ENCODE measurements at places on chromosomes 6 and 20.
A peak's percentile ranks its signal among the peaks of the same experiment; 100 is the strongest.

DNA sequence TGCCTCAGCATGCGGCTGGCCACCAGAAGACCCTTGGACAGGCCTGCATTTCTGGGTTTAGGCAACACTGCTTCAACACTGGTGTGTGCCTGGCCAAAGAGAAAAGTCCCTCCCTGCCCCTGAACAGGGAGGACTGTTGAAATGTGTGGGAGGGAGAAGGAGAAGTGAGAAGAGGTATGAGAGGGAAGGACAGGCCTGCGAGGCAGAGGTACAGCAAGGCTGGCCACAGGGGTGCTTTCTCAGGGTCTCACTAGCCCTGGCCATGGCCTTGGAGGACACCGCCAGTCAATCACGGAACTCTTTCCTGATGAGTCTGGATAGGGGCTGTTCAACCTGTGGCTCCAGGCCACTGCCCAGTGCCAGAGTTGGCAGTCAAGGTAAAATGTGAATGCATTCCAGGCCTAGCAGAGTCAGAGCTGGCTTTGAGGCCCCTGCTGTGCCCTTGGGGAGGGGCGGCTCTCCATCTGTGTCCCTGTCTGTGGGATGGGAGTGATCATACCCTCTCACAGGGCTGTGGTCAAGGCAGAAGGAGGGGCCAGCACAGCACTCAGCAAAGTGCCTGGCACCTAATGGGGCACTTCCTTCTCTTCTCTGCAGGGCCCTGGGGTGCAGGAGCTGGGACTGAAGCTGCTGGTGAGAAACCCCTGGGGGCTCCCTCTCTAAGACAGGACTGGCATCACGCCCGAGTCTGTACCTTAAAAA lies 43.2 kb upstream of the CDH22 start:
- no peak for DNase-seq

- DNase-seq = no peak
Measured at GRCh38 chr6:11492464-11493290, 44.9 kb upstream of the TMEM170B start.

DNA sequence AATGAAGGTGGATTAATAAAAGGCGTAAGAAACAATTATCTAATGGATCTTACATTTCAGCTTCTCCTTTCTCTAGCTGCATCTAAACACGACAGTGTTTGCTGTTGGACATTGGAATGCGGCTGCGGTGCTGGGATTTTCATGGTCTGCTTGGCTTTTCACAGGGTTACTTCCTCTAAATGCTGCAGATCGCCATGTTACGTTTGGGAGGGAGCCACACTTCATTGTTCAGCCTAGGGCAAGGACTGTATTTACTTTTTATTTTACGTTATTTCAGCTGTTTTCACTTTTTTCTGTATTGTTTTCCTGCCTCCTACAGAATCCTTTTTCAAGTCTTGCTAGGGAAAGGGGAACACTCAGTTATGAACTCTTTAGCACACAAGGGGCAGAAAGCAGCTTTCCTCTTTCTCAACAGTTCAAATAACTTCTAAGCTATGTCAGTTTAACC lies 97.9 kb upstream of the MTHFD1L start:
- DNase-seq = no peak

DNA sequence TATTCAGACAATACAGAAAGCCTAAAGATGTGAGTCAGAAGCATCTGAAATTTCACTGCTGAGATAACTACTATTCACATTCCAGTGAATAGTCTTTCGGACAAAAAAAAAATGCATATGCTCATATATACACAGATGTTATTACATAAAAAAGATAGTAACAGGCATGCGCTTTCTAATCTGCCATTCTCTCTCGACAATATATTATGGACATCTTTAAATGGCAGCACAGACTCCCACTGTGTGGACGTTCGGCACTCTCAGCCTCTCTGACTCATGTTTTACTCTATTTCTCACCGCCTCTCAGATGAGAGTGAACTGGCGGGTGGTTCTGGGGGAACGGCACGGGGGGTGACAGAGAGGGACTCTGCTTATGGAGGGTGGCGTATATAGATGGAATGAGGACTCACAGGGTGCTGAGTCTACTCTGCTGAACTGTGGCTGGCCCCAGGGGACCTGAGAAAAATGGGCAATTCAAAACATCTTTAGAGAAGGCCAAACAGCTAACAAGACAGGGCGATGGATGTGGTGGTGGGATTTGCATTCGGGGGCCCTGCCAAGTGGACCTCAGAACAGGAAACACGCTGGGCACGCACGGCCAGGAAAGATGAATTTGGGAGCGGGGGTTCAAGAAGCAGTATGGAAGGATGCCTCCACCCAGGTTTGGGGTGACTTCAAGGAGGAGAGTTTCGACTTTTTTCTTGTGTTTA lies 68.9 kb downstream of the MDGA1 start:
- no peak for DNase-seq

- no peak for DNase-seq
Measured at GRCh38 chr6:161212902-161213301, 61.0 kb downstream of the AGPAT4 start.

DNA sequence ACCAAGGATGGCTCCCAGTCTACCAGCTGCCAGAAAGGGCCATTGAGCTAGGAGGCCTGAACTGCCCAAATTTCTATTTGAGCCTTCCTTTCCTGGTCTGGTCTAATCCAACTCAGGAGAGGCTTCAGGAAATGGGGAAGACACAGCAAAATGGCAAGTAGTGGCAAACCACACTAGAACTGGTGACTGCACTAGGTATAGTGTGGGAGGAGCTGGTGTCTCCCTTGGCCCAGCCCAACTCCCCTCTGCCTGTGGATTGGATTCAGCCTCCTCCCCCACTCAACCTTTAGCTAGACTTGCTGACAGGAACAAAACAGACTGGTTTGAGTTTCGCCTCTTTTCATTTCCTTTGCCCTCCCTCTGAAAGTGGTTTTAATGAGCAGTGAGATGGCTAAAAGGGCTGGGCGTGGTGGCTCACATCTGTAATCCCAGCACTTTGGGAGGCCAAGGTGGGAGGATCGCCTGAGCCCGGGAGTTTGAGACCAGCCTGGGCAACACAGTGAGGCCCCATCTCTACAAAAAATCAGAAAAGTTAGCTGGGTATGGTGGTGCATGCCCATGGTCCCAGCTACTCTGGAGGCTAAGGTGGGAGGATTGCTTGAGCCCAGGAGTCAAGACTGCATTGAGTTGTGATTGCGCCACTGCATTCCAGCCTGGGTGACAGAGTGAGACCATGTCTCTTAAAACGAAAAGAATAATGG lies 17.5 kb downstream of the MRPS18A start:
- no peak for DNase-seq

DNA sequence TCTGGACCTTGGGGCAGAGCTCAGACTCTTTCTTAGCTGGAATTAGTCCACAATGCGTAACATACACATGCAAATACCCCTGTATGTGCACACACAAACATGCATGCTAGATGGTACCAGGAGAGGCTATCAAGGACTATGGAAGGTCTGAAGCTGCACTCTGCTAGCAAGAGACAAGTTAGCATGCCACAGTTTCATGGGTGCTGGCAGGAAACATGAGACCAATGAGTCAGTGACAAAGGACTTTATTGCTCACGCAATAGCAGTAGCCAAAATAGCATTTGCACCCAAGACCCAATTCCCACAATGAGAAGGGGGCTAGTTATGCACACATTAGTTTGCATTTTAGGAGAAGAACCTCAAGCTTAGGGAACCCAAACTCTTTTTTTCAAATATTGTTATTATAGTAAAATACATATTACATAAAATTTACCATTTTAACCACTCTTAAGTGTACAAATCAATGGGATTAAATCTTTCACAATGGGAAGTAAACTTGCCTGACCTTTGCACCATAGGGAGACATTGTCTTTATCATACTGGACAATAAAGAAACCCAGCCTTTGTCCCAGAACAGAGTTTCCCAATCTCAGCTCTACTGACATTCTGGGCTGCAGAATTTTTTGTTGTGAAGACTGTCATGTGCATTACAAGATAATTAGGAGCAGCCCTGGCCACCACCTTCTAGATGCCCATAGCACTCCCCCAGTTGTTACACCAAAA lies 69.1 kb downstream of the NRSN1 start:
- DNase-seq = no peak

DNA sequence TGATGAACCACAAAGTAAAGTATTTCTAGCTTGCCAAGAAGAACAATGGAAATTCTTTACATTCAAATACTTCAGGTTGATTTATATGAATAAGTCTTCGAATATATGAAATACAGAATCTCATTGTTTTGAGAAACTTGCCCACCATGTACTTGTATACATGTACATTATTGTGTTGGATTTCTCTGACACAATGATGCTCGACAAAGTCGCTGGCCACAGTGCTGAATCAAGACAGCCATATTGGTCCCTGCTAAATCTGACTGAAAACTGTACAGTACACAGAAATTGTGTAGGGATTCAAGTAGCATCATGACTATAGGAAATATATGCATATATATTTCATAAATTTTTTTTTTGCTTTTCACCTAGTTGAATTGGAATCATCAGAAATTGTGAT lies 13.1 kb upstream of the LIN28B start:
- DNase-seq = no peak

GRCh38 chr6:166007349-166008263 lies 160.0 kb downstream of the TBXT start:
- no peak for DNase-seq

DNA sequence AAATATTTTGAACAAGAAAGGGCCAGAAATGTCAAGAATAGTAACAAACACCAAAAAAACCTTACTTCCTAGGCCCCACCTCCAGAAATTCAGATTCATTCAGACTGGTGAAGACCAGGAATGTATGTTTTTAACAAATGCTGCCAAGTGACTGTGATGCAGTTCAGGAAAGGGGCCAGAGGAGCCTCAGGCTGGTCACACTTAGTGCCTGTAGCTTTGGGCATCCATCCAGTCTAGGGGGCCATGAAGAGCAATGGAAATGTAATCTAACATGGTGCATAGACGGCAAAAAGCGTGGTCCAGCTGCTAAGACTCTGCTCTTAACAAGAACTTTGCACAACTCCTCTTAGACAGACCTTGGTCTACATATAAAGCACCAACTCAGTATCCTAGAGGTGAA lies 7.1 kb downstream of the GJA1 start:
- no peak for DNase-seq

DNA sequence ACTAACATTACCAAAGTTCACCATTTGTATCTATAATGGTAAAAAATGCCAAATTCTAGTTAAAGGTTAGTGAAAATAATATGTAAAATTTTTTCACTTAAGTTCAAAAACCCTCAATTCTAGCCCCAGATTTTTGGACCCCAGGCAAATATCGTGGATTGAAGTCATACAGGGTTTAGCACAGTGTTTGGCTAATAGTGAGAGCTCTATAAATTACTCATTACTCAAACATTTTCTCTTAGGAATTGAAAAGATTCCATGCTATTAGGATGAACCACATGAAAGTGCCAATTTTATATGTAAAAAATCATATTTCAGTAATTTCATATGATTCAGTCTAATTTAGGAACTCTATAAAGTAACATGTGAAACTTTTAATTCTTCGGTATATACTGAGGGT lies 170.3 kb upstream of the PREP start:
- no peak for DNase-seq

- DNase-seq = no peak
Measured at GRCh38 chr6:6579281-6579680, 9.2 kb upstream of the LY86 start.

DNA sequence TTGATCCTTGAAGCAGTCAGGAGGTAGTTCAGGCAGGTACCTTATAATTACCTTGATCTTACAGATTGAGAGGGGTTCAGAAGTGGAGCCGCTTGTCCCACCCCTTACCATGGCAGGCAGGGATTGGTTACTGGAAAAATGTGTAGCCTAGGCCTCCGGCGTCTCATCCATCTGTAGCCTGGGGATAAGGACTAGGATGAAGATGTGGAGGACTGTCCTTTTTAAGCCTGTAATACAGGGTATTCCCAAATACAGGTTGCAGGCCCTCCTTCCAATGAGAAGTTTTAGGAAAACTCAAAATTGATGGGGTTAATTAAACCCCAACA lies 2.8 kb downstream of the HMGA1 start:
- no peak for DNase-seq

DNA sequence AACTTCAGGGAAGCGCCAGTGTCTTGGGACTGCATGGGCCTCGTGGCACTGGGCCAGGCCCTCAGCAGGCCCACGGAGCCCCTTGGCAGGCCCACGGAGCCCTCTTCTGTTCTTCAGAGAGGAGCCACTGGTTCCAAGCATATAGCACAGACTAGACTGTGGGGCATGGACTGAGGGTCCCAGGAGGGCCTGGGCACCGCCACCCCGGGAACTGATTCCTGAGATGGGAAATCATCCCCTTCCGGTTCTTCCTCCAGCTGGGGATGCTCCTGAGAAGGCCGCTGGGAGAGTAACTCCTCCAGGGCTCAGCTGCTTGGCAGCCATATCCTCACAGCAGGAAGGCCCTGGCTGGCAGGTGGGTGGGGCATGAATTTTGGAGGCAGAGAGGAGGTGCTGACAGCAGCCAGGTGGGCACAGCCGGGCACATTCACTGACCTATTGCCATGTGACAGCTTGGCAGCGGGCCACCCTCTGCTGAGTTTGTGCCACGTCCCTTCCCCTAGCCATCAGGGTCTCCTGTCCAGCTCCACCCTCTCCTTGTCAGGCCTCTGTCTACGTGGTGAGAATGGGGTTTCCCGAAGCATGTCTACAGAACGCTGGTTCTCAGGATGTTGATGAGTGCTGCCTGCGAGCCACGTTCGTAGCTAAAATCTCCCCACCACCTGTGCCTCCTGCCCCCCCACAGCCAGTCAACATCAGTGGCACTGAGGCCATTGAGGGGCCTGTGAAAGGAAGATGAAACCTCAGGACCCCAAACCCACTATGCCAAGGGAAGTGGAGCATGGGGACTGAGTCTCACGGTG lies 152.1 kb downstream of the TAF4 start:
- no peak for DNase-seq

- no peak for DNase-seq
Measured at GRCh38 chr6:56730663-56731529, 88.2 kb upstream of the DST start.

DNA sequence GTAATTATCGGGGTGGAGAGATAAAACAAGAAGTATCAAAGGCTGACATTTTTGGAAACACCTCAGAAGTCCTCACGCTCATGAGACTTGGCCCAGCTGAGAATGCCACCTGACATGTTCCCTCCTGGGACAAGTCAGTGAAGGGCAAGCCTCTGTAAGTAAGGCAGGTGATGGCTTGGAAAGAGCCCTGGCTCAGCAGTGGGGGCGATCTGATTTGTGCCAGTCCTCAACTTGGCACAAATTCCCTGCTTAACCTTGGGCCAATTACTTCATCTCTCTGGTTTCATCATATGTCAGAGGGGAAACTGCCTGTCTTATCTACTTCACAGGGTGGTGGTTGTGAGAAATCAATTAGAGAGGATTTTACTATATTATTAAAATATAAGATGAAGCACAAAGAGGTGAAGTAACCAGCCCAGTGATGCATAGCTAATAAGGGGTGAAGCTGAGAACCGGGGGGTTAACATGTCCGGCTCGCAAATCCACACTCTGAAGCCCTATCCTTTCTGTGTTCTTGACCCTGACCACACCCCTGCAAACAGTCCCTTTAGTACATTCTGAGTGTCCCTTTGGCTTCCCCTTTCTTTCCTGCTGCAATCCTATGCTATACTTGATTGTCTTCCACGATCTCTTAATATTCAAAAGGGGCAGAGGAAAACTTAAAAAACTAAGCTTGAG lies 8.8 kb upstream of the MOCS1 start:
- no peak for DNase-seq

- peak; percentile 21 for DNase-seq
Measured at GRCh38 chr6:156883497-156884252, 106.5 kb downstream of the ARID1B start.

GRCh38 chr20:60332523-60332922 lies 374.3 kb downstream of the CDH26 start:
- no peak for DNase-seq

Measured in CD4-positive, alpha-beta T cell (primary cell).